ENCODE measurements at places on chromosomes 7 and 10.

DNA sequence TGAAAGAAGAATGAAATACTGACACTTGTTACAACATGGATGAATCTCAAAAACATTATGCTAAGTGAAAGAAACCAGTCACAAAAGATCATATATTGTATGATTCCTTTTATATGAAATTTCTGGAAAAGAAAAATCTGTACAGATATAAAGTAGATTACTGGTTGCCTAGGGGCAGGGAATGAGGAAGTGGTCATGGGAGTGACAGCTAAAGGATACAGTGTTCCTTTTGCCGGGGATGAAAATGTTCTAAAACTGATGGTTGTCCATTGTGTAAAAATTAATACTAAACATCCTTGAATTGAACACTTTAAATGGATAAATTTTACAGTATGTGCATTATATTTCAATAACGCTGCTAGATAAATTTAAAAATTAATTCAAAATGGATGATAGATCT lies 25.1 kb downstream of the ALOX5 start:
- no peak for DNase-seq

- no peak for DNase-seq
Observed at GRCh38 chr7:158827411-158828132, 1.7 kb downstream of the ESYT2 start.

GRCh38 chr10:29980084-29980483 lies 79.3 kb downstream of the JCAD start:
- DNase-seq = no peak

GRCh38 chr10:127048630-127049029 lies 143.4 kb downstream of the DOCK1 start:
- no peak for DNase-seq

- peak; percentile 85 for DNase-seq
Observed at GRCh38 chr10:122639801-122640200, 59.8 kb downstream of the C10orf120 start.

DNA sequence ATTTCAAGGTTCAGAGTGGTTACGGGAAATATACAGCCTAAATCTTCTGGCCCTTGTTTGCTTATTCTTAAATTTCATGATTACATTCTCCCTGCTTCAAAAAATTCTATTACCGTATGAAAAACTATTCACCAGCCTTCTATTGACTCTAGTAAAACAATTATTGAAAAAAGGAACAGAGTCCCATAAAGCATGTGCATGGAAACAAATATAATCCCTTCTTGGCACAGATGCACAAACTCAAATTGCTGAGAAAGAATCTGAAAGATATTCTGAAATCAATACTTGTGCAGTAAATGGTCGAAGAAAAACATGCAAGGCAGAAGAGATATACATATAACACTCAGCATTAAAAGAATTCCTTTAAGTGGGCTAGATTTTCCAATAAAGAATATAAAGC lies 83.6 kb downstream of the LRRN3 start:
- DNase-seq = no peak

DNA sequence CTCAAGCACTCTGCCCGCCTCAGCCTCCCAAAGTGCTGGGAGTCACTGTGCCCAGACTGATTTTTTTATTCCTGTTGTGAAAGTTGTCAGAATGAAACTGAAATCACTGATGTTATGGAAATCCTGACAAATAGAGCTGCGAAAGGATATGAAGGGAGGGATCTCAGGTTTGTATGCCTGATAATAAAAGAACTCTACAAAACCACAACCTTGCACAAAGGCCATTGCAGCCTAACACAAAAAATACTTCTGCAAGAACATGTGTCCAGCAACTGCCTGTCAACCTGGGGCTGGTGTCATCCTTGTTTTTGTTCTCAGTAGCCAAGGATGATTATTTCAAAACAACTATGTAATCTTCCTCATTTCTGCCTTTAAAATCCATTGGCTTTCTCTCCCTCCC lies 126.1 kb downstream of the NEBL start:
- no peak for DNase-seq

- no peak for DNase-seq
Observed at GRCh38 chr10:9957351-9957750, 1060.3 kb upstream of the CELF2 start.

DNA sequence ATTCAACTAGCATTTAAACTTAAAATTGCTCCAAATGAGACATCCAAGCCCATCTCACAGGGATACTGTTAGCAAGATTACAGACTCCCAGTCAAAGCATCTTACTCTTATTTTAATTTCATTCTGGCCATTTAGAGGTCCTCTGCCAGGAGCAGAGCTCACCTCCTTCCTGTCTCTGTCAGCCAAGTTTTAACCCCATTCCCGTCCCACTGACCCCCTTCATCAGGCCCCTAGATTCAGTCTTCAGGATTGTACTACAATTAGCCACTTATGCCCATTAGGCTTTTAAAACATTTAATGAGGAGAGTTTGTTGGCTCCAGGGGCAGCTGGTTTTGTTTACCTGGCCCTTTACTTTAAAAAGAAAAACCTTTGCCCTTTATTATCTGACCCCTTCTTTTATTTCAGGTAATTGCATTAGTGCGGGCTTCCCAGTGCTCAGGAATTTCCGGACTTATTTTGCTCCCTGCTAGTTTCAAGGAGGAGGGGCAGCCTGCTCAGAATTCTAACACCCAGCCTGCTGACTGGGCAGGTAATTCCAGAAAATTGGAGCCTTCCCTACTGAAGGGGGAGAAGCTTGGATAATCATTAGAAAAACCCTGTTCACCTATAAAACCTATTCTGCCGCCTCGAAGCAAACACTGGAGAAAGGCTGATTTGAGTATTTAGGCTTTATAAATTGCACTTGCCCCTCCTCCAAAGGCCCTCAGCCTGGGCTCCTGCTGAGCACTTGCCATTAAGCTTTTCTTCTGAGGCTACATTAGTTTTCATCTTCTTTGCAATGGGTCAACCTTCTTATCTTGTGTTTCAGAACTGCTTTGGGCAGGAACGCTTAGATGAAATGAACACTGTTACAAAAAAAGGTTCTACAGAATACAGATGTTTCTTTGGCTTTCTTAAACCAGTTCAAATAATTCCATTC lies 200.5 kb upstream of the HPS1 start:
- no peak for DNase-seq

DNA sequence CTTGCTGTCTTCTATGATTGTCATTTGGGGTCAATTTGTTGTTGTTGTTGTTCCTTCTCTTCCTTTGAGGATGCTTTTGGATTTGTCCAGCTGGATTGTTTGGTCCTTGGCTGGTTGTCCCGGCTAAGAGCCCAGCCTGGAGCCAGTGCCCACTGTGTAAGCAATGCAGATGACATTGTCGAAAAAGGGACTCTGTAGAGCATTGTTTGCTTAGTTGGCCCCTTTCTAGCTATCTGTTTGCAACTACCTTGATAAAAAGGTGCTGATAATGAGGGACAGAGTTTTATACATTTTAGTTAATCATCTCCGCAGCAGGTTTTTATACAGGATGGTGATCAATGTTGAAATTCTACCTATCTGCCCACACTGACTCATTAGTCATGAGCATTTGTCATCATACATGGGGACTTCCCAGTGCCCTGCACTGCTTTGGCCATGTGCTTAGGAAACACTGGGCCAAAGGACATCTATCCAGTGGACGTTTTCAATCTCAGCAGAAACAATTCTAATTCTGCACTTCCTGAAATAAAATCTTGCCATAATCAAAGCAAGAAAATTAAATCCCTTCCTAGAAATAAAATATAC lies 311.9 kb downstream of the GRM8 start:
- no peak for DNase-seq

Measured in NCI-H345 (cell line).